Sciatic nerve (tissue), 2 donors: ENCODE measurements at places on chromosomes 6 and 20. TPM values are rescaled to one million over a fixed set of nuclear protein-coding genes. Genes with fewer than 3 reads are reported as not detected.

Gene SNAP25
- total RNA-seq, result 2.5 TPM

Gene SLC22A16
- total RNA-seq, result 0.22 TPM

Gene NKX2-2
- not detected for total RNA-seq

Gene ESR1
- total RNA-seq, result 16.5 TPM

Gene ZC3H12D
- total RNA-seq, result 1.6 TPM

Gene ADGRF4
- total RNA-seq, result not detected

Gene DACT2
- total RNA-seq, result 1.9 TPM

Gene OOEP
- total RNA-seq, result not detected

Gene GSTA2
- total RNA-seq, result not detected

Gene VIP
- total RNA-seq, result 1.9 TPM

- DNase-seq, result no peak
Measured at GRCh38 chr20:49508435-49509199, 26.1 kb upstream of the KCNB1 start.

- DNase-seq, result no peak
Measured at GRCh38 chr6:124682751-124683150, 279.5 kb upstream of the RNF217 start.

DNA sequence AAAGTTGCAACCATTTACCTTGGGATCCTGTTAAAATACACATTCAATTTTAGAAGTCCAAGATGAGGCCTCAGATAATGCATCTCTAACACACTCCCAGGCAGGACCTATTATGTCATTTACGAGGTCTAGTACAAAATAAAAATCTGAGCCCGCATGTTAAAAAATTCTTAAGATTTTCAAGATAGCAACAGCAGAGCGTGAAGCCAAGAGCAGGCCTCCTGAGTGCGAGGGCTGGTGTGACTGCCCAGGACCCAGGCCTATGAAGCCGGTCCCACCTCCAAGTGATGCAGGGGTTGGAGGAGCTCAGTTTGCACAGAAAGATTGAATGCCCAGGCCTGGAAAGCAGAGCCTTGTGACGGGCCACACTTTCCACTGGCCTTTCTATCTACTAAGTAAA lies 211.1 kb upstream of the KCNQ5 start:
- DNase-seq, result no peak

DNA sequence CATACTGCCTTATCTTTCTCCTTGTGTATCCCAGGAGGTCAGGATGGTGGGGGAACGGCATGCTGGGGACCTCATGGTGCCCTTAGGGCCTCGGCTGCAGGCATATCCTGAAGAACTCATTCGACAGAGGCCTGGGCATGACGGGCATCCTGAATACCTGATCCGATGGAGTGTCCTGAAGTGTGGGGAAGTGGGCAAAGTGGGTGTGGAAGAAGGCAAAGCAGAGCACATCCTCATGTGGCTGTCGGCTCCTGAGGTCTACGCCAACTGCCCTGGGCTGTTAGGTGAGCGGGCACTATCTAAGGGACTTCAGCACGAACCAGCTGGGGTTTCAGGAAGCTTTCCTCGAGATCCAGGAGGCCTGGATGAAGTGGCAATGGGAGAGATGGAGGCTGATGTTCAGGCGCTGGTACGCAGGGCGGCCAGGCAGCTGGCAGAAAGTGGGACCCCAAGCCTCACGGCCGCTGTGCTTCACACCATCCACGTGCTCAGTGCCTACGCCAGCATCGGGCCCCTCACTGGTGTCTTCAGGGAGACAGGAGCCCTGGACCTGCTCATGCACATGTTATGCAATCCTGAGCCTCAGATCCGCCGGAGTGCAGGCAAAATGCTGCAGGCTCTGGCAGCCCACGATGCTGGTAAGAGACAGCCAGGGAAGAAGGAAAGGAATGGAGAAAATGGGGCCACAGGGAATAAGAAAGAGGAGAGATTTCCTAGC lies 2.4 kb downstream of the CUL9 start:
- no peak for DNase-seq

GRCh38 chr20:18695175-18695574 lies 107.3 kb downstream of the DTD1 start:
- DNase-seq, result no peak

- DNase-seq, result peak; percentile 41
Measured at GRCh38 chr20:36528176-36528874, 13.0 kb upstream of the MYL9 start.

GRCh38 chr6:136922685-136923006 lies 545 bp downstream of the SLC35D3 start:
- DNase-seq, result no peak

DNA sequence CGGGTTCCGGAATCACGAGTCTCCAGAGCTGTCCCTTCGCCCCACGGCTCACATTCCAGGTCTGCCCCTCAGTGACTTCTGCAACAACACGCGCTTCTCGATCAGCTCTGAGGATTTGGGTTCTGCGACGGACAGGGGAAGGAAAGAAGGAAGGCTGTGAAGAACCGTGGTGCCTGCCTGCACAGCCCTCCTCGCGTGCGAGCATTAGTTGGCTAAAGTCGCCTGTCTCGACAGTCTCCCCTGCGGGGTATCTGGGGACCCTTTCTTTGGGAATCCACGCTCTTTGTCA lies 23.1 kb downstream of the VPS52 start:
- DNase-seq, result no peak

GRCh38 chr6:116229287-116229913 lies 24.5 kb downstream of the TSPYL4 start:
- DNase-seq, result peak; percentile 92

DNA sequence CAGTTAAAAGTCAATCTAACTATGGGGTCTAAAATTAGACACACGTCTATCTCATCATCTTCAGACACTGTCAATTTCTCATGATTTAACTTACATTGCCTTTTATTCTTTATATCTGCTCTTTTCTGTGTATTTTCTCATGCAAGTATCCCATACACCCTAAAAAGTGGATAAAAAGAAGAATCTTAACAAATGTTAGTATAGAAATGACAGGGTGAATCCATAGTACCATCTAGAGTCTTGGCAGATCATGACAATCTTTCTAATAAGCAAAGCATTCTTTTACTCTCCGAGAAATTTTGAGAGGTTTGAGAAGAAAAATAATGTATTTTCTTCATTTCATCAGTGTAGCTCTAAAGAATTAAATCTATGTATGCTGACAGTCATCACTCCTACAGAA lies 382.7 kb downstream of the C6orf118 start:
- DNase-seq, result no peak

DNA sequence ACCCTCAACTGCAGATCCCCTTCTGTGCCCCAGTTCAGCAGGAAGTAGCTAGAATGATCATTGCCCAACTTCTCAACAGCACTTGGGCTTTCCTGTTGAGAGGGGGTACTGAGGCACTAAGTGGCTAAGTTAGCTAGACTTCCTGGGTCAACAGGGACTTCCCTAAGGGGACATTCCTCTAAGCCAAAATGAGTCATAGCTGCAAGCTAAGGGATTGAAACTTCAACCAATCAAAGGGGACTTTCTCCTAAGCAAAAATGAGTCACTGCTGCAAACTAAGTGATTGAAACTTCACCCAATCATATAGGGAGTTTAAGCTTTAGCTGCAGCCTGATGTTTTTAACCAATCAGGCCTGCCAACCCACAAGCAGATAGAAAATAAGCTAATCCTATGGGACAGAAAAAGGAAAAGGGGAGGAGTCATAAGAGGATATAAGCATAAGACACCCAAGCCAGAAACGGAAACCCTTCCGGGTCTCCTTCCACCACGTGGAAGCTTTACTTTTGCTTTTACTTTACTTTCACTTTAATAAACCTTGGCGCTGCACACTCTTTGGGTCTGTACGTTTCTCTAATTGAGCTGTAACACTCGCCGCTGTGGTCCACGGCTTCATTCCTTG lies 659.0 kb upstream of the HS3ST5 start:
- DNase-seq, result no peak

DNA sequence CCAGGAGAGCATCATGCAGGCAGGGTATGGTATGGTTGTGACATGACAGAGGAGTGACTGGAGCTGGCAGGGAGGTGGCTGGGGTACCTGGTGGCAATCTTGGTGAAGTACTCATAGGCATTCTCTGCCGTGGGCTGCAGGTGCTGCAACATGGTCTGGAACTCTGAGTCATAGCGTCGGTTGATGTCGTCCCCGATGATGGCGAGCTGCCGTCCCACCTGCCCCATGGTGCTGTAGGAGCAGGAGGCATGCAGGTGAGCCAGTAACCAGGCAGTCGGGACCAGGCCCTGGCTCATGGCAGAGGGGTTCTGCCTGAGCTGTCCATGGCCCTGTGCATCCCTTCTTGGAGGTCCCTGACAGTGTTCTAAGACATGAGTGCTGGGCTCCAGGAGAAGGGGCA lies 4.9 kb downstream of the BAK1 start:
- no peak for DNase-seq

- DNase-seq, result no peak
Measured at GRCh38 chr6:28589234-28589956, 63.7 kb downstream of the GPX5 start.

DNA sequence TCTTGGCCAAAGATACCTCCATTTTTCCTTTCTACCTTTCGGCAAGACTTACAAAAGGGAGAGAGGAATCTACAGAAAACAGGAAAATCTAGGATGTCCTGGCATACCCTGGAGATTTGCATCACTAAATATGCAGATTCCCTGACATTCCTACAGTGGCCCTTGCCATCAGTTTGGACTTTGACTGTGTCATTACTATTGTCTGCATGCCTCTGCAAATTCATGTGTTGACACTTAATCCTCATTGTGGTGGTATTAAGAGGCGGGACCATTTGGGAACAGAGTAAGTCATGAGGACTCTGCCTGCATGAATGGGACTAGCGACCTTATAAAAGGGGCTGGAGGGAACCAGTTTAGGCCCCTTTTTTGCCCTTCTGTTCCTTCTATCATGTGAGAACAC lies 50.5 kb upstream of the DTNBP1 start:
- no peak for DNase-seq

- DNase-seq, result no peak
Measured at GRCh38 chr6:36692861-36693702, 4.5 kb upstream of the RAB44 start.

DNA sequence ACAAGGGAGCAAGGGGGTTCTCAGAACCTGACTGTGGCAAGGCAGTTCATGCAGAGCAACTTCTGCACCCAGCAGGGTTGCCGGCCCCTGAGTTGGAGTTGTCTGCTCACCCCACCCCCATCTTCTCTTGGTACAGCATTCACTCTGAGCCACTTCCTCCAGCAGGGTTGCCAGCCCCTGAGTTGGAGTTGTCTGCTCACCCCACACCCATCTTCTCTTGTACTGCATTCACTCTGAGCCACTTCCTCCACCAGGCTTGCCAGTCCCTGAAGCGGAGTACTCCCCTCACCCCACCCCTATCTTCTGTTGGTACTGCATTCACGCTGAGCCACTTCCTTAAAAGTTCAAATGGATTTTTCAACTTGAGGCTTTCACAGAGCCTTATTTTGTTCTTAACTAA lies 79.7 kb upstream of the SYNDIG1 start:
- DNase-seq, result no peak

GRCh38 chr6:34630040-34630439 lies 66.5 kb downstream of the ILRUN start:
- no peak for DNase-seq

DNA sequence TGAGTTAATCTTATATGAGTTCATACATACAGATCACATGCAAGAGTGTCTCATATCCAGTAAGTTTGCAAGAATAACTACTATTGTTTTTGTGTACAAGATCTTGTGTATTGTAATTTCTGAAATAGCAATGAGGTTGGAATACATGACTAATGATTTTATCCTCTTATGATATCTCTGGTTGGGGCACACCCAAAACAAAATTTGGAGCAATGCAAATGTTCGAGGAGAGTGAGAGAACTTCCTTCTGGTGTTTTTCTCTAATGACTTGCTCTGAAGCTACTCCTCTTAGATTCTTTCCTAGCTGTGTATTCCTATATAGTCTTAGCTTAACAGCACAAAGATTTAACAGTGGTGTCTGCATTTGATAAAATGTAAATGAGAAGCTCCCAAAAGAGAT lies 252.5 kb downstream of the LAMA2 start:
- DNase-seq, result no peak

DNA sequence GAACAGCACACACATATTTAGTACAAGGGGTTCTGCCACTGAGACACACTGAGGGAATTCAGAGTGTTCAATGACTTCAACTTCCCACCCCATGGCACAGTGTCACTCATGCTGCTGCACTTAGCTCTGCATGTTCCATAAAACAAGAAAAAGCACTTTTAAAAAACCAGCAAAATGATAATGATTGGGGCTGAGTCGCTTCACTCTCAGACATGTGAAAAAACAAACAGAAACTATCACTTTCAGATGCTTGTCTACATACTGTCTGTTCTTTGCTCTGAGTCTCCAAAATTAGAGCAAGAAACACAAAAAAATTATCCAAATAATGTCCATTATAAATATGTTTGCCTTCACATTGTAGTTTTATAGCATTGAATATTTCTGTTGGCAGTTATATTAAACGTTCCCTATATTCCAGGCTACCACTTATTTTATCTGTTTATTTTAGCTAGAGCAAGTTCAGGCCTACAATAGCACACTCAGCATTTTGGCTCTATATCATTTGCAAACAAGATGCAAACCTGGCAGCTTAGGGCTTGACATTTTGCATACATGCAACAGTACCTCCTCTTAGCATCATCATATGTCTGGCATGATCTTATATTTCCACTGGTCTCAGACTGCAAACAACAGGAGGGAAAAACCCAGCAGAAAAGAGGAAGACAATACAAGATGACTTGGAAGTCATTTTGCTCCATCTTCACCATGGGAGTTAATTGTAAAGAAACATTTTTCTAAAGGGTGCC lies 398.8 kb downstream of the HACE1 start:
- DNase-seq, result no peak

- no peak for DNase-seq
Measured at GRCh38 chr6:119350202-119350951, 816 bp upstream of the MAN1A1 start.

- no peak for DNase-seq
Measured at GRCh38 chr6:111788379-111789276, 84.6 kb downstream of the FYN start.

- DNase-seq, result no peak
Measured at GRCh38 chr20:52539891-52540290, 348.3 kb upstream of the ZFP64 start.

DNA sequence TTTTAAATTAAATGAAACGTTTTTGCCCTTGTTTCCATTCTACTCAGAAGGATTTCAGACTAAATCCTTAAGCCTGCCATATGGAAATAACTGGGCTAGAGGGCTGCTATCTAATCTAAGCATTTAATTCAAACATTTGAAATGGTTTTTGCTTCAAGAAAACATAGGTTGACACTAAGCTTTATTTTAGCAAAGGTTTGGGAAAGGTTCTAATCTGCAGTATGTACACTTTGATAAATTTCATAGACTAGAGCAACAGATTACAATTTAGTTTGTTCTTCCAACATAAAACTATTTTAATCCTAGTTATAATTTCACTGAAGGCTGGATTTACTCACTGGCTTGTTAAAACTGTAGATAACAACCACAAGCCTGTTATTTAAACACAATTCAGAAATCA lies 72.1 kb downstream of the TMEM200A start:
- no peak for DNase-seq
